ENCODE measurements at places on chromosomes 5 and 9.

GRCh38 chr5:67144183-67144639, 52.4 kb downstream of the CD180 start:
- no peak for DNase-seq

GRCh38 chr9:4741365-4742089, 525 bp upstream of the AK3 start:
- peak; percentile 12 for DNase-seq

GRCh38 chr9:133103987-133104505, 17.0 kb downstream of the RALGDS start:
- no peak for DNase-seq

- DNase-seq = no peak
Observed at GRCh38 chr9:28212979-28213378, 639.7 kb upstream of the C9orf72 start.

GRCh38 chr5:109324931-109325330, 84.8 kb downstream of the PJA2 start:
- DNase-seq = no peak

DNA sequence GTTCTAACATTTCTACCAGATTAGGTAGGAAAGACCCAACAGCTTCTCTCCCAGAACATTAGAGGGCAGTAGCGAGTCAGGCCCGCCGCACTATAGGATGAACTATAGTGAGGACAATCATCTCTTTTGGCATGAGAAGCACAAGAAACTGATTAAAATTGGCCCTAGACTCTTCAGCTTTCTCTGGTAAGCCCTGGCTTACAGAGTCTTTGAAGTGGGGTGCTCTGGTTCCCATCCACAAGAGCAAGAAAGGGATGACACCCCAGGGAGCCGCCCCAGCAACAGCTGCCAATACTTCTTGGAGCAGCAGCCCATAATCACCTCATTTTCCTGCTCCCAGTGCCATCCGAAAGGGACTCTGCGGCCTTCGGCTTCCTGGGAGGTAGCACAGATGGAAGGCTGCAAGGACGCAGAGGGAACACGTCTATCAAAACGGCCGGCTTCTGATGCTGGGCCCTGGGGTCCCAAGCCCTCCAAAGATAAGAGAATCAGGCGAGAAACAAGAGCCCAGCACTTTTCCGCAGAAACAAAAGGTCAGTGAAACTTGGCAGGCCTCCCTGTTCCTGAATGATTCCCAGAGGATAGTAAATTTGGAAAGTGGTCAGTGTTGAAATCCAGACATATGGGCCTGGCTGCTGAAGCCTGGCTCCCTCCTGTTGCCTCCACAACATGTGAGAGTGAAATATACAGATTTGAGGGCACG, 69.3 kb downstream of the HSD17B3 start:
- no peak for DNase-seq

- DNase-seq = no peak
Observed at GRCh38 chr9:89677702-89678395, 73.0 kb downstream of the GADD45G start.

- DNase-seq = no peak
Observed at GRCh38 chr9:134534661-134535080, 106.9 kb upstream of the COL5A1 start.

GRCh38 chr9:123509646-123510045, 153.6 kb downstream of the CRB2 start:
- DNase-seq = no peak

- DNase-seq = no peak
Observed at GRCh38 chr9:127741831-127742434, 6.8 kb upstream of the TOR2A start.

DNA sequence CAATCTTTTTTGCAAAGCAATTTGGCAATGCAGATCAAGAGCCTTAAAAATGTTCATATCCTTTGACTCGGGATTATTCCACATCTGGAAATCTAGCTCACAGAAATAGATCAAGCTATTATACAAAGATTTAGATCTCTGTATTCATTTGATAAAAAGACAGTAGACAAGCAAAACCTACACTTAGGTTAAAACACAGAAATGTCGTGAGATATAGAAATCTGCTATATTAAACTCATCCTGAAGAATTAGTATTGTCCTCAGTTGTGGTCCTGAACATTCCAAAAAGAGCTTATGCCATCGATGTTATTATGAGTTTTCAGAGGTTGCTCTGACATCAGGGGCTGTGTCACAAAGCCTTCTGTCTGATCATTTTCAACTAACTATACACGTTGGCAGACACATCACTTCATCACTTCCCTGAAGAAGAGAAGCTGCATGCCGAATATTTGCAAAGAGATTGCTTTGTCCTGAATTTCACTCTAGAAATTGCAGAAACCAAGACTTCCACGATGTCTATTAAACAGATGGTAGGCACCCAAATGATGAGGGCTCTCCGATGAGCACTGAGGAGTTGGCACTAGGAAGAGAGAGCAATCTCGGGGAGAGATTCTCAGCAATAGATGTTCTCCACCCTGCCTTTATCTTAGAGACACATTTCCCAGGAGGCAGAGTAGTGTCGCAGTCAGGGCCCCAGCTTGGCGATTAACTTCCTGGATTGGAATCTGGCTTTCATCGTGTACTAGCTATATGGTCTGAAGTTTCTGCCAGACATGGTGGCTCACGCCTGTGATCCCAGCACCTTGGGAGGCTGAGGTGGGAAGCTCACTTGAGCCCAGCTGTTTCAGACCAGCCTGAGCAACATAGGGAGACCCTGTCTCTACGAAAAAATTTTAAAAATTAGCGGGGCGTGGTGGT, 1.9 kb upstream of the UBTD2 start:
- DNase-seq = no peak

DNA sequence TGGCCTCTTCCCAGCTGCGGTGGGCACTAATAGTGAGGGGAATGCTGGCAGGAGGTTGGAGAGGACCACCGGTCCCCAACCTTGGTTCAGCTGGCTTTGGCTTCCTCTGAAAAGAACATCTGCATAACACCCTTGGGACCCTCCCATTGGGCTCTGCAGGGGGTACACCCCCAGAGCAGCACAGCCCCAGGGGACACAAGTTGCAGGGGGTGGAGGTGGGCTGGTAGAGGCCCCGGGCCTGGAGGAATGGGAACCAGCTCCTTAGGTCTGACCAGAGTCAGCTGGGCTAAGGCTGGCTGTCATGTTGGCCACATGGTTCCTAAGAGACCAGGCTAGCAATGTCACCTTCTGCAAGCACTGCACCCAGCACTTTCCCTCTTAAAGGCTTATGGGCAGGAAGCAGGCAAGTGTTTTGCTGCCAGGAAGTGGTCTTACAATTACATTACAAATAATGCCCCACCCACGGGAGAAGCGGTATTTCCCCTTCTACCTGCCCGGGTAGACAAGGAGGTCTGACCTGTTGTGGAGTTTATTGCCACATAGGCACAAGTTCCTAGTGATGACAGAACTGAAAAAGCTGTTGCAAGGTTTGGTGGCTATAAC, 18.1 kb downstream of the GCNT4 start:
- DNase-seq = no peak

DNA sequence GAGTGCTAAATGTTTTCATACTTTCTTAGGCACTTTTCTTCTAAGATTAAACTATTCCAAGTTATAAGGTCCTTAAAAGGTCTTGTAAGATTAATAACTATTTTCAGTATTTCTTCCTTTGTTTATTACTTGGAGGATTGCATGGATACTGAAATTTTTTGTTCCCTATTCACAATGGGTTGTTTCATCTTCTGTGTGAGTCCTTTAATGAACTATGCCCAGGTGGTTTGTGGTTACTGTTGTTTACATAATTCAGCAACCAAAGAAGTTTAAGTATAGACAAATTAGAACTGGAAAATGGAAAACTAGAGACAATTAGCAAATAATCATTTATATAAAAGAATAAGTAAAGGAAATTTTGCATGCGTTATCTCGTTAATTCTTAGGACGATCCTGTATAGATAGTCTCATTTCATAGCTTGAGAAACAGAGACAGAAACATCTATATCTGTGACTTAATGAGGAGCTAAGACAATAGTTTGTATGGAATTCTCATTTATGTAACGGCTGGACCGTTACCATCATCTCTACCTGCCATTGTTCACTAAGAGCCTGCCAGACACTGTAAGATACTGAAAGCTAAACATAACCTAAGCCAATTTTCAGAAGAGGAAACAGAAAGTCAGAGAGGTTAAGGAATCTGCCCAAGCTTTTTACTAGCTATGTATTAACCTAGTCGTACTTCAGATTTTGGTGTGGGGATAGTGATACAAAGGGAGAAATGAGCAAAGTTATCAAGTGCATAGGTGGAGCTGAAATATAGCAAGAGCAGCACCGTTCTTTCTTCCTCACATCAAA, 148.2 kb downstream of the PAM start:
- no peak for DNase-seq

GRCh38 chr5:7976411-7977190, 107.7 kb downstream of the MTRR start:
- DNase-seq = no peak

DNA sequence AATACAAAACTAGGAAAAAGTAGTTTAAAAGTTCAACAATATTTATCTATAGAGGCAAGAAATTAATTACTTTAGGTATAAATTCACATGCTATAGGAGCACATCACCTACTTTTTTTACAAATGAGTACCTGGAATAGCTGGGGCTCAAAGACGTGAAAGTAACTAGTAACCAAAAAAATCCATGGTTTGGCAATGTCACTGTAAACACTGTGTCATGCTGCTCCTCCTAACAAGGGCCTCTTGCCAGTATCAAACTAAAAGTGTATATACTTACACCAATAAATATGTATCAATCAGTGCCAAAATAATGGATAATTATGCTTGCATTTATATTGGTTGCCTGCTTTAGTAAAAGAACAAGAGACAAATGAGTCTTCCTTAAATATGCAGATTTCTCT, 78.9 kb downstream of the AP3B1 start:
- DNase-seq = no peak

GRCh38 chr5:138111937-138112336, 27.3 kb downstream of the NME5 start:
- DNase-seq = no peak

DNA sequence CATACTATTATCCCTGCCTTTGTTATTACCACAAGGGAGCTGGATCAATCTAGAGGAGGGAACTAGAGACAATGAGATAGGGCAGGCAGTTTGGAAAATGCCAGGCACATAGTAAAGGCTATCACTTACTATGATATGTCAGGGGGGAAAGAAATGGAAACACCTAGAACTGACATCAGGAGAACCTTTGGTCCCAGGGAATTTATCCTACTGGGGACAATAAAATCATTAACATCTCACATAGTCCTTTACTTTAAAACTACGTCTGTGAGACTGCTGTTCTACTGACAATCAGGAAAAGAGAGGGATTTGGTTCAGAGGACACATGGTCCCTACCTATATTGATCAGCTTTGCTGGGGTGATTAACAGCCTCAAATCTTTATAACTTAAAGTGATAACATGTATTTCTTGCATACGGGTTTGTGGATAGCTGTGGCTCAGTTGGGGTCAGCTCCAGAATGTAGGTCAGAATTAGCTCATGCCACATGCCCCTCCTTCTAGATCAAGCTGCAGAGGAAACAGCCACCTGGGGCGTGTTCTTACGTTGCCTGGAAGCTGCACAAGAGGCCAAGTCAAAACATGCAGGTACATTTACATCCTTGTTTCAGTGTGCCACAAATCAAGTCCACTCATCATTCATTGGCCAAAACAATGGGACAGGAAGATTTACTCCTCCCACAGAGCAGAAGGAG, 43.9 kb upstream of the ALDOB start:
- no peak for DNase-seq

DNA sequence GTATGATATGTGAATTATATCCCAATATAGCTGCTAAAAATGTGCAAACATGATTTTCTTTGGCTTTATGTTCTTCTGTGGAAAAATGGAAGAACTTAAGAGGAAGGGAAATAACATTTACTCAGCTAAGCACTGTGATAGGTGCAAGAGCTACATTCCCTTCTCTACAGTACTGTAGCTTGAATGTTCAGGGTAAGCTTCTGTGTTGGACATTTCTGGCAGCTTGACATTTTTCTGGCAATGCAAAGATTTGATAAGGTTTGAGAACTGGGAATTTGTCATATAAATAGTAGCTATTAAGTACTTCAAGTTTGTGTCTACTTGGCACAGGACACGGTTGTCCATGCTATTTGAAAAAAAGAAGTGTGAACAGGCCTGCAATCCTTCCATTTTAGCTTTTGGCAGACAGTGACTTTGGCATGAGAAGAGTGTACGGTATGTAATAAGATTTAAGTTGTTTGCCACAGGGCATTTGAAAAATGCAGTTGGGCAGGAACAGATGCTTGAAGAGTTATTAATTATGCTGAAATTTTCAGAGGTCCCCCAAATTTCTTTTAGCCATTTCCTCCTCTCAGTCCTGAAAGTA, 77.6 kb downstream of the KIF4B start:
- DNase-seq = no peak

DNA sequence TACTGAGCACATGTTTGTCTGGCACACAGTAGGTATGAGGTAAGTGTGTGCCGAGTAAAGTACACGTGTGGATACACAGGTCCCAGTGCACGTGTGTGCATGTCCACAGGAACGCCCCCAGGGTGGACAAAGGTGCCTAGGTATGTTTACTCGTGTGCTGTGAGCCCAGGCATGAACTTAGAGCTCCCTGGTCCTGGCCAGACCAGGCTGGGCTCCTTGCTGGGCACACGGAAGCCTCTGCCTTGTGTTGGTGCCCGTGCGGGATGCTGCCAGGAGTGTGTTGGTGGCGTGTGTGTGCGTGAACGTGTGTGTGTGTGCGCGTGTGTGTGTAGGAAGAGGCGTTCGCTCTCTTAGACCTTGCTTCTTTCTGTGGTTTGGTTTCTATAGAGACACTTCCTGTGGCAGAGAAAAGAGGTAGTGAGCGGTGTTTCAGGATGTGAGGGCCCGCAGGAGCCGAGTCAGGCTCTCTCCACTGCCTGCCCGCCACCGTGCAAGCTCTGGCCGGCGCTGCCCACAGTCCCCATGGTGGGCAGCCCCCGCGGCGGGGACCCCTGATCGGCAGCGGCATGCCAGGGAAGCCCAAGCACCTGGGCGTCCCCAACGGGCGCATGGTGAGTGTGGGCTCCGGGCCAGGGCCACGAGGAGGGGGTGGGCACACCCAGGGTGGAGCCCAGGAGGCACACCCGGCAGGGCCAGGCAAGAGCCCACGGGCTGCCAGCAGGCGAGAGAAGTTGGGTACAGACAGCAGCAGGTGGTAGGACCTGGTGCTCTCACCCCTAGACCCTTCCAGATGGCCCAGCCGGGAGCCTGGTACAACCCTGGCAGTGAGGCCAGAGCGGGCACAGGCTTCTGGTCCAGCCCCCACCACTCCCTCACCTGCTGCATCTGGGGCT, at the start of gene RGS14:
Gene RGS14, plus strand, starts transcription at position 466 of the 893 bp plus-strand sequence. Its CDS starts 101 bp downstream, at position 567.
- DNase-seq = peak; percentile 58

DNA sequence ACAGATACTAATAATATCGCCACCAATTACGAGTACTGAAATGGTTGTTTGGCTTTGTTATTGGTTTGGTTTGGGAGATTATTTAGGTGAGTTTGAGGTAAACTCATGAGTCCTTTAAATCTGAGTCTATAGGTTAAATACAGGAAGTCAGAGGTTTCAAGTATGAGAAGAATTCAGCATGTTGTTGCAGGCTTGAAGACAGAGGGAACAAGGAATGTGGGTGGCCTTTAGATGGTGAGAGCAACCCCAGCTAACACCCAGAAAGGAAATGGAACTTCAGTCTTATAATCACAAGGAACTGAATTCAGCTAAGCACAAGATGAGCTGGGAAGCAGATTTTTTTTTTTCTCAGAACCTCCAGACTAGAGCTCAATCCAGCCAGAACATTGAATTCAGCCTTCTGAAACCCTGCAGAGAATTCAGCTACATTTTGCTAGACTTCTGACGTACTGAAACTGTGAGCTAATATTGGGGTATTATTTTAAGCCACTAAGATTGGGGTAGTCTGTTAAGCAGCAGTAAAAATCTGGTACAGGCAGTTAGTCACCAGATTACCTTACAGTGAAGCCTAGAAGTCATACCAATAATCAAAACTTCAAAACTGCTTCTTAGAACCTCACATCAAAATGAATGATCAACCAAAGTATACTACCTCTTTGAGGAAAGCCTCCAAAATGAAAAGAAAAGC, 216.0 kb upstream of the PUM3 start:
- DNase-seq = no peak
